ENCODE measurements at places on chromosomes 4 and X.
A peak's percentile ranks its signal among the peaks of the same experiment; 100 is the strongest.

GRCh38 chr4:121799208-121799823, 1.8 kb upstream of the EXOSC9 start:
- no peak for DNase-seq
- H3K36me3 ChIP-seq: peaks cover 27% of the 10 kb centered on the region
- peaks cover 44% of the 10 kb centered on the region for H3K4me1 ChIP-seq
- H3K27me3 ChIP-seq: no peaks in the 10 kb centered on the region

GRCh38 chr4:70505151-70505748, 13.1 kb upstream of the AMTN start:
- no peaks in the 10 kb centered on the region for H3K27me3 ChIP-seq
- peak; percentile 36 for DNase-seq
- H3K4me3 ChIP-seq: no peak overlapping the region
- H3K36me3 ChIP-seq: no peaks in the 10 kb centered on the region

DNA sequence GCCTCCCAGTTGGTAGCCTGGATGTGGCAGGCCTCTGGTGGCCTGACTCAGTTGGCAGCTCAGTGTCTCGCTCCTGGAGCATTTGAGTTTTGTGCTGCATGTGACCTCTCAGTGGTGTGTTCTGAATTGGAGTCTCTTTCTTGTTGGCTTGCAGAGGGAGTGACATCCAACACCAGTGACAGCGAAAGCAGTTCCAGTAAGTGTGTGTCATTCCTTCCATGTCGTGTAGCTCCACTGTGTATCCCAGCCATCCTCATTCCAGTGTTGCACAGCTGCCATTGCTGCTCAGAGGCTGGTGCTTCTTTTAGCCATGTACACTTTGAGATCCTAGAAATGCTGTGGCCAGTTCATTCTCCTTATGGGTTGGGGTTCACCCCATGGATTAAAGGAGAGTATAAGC, 52.4 kb downstream of the DLG3 start:
- no peaks in the 10 kb centered on the region for H3K27me3 ChIP-seq
- H3K4me3 ChIP-seq: no peak overlapping the region
- no peaks in the 10 kb centered on the region for H3K4me1 ChIP-seq
- H3K27ac ChIP-seq: no peak overlapping the region
- no peaks in the 10 kb centered on the region for H3K36me3 ChIP-seq
- DNase-seq: no peak

- H3K4me1 ChIP-seq: no peaks in the 10 kb centered on the region
- no peaks in the 10 kb centered on the region for H3K36me3 ChIP-seq
- H3K4me3 ChIP-seq: no peak overlapping the region
- no peak for DNase-seq
- H3K27me3 ChIP-seq: no peaks in the 10 kb centered on the region
These were observed 9.2 kb downstream of the SPIN3 start for GRCh38 chrX:56986138-56986537.

DNA sequence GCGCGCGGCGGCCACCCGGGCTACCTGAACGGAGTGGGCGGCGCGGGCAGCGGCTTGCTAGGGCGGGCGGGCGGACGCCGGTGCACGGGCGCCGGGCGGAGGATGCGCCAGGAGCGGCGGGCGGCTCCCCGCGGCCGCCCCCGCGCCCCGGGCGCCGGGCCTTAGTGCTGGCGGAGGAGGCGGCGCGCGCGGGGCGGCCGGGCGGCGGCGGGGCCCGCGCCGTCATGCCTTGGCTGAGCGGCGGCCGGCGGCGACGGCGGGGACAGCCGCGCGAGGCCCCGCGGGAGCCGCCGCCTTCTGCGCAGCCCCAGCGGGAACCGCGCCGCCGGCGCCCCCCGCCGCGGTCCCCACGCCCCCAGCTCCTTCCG, 48.2 kb downstream of the CLDN34 start:
- H3K4me3 ChIP-seq: peak overlapping the region; percentile 66
- DNase-seq: no peak
- H3K36me3 ChIP-seq: peaks cover 13% of the 10 kb centered on the region
- H3K4me1 ChIP-seq: peaks cover 55% of the 10 kb centered on the region

GRCh38 chrX:147739196-147739595, 172.5 kb upstream of the FMR1 start:
- no peak overlapping the region for H3K27ac ChIP-seq
- no peaks in the 10 kb centered on the region for H3K4me1 ChIP-seq
- DNase-seq: no peak
- no peak overlapping the region for H3K4me3 ChIP-seq
- no peaks in the 10 kb centered on the region for H3K36me3 ChIP-seq

DNA sequence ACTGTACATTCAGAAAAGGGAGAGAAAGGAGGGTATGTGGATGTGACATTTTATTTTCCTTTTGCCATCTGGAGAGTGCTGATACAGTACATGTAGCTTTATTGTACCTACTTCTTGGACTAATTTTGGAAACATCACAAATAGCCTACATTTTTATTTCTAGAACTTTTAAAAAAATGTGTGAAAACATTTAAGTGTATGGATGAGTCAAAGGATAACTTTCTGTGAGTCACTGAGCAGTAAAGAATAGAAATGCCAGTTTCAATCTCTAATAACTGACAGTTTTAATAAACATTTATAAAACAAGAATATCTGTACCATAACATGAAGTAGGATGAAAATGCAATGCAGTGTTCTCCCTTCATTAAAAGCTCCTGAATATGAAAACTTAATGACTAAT, 374.4 kb upstream of the NWD2 start:
- no peak for DNase-seq
- no peak overlapping the region for H3K27ac ChIP-seq
- no peak overlapping the region for H3K4me3 ChIP-seq
- H3K27me3 ChIP-seq: no peaks in the 10 kb centered on the region
- no peaks in the 10 kb centered on the region for H3K4me1 ChIP-seq
- no peaks in the 10 kb centered on the region for H3K36me3 ChIP-seq

Data from SJSA1 (cell line).